ENCODE measurements at places on chromosomes 7 and 10.

DNA sequence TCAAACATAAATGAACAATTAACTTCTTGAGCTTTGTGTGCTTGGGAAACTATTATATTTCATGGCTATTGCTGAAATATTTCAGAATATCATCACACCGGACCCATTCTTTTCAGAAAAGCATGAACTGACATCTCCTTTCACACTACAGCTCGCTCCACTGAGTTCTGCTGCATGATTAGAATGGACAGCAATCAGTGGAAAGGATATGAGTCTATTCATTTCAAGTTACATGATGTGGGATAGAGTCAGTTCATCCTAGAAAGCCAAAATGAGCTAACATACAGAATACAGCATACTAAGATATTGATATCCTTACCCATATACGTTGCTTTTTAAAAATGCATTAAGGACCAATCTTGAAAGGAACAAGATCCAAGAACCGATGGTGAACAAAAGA lies 1.1 kb upstream of the FAM53B start:
- no peak for DNase-seq

DNA sequence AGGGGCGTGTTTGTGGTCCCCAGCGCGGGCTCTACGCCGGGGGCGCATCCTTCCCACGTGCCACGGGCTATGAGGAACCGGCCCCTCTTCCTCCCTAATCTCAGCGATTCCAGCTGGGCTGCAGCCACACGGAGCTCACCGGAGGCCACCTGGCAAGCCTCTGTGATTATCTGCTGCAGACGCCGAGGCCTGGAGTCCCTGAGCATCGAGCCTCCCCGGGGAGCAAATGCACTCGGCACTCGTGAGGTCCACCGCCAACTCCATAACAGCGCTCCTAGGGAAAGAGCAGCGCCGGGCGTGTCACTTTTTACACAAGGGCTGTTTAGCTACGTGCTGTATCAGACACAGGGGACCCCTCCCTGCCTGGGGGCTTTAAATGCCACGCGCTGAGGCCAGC lies 101.2 kb downstream of the DYNC2I1 start:
- no peak for DNase-seq

DNA sequence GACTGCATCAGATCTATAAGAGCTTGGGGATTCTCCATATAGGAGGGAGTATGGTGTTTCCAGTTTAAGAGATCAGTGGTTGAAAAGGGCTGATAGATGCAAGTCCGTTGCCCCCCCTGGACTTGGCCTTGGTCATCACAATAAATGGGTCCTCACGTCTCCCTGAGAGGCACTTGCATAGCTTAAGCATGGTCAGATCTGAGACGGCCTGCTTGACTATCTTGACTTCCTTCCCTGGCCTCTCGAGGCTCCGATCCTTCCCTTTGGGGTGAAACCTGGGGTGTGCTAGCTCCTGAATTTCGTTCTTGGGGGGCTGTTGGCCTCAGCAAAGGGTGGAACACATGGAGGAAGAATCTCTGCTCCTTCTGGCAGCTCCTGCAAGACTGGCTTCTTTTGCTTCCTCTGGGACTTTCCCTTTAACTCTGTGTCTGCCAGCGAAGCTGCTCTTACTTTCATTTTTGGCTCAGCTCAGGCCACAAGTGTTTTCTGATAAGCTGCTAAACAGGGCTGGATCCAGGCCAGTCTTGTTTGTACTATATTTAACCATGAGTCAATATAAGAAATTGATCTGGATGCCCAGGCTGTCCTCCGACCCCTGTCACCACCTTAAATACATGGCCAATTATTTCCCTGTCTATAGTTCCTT lies 11.2 kb upstream of the ZNF485 start:
- no peak for DNase-seq

- DNase-seq: no peak
These were observed 1.7 kb downstream of the CREB3L2 start for GRCh38 chr7:138000081-138000701.

GRCh38 chr7:151139791-151140190 lies 27.7 kb downstream of the GBX1 start:
- DNase-seq: no peak

- no peak for DNase-seq
These were observed 1.3 kb upstream of the PRTFDC1 start for GRCh38 chr10:24953675-24954074.

GRCh38 chr10:17026686-17027485 lies 102.7 kb downstream of the CUBN start:
- DNase-seq: peak; percentile 20

Data from stimulated activated CD8-positive, alpha-beta memory T cell treated with anti-CD3 and anti-CD28 coated beads, Interleukin-2, amount 100 ng/mL, for 1 hour (primary cell).